ENCODE measurements at places on chromosomes 3 and 15. TPM values are rescaled to one million over a fixed set of nuclear protein-coding genes. Genes with fewer than 3 reads are reported as not detected.

Gene FGF7
- polyA plus RNA-seq: 27.3 TPM

DNA sequence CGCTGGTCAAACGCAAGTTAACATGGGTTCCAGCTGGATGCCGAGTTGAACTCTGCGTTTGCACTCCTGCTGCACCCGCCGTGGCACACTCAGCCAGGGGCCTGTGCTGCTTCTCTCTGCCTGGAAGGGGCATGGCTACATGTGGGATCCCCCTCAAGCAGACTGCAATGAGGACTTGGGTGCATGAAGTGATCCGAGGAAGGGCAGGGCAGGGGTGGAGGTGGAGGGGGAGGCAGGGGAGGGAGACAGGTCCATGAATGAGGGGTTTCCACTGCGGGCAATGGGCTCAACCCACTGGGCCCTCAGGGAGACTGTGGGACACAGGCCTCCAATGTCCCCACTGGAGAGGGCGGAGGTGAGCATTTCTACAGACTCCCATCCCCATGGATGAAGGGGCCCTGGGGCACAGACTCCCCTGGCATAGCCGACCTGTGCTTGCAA, 141.6 kb upstream of the MEF2A start:
- no peak for DNase-seq

DNA sequence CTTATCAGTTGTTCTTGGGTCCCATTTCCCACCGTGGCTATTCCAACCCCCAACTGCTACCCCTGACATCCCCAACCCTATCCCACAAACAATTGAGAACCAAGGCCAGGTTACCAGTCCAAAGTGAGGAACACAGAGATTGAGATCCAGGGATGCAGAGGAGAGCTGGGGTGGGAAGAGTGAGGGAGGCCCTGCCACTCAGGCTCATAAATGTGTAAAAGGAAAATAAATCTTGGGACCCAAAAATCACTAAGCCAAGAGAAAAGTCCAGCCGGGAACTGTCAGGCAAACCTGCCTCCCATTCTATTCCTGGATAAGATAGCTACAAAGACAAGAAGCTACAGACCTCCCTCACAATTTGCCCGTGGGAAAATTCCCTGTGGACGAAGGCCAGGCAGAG, 101.1 kb upstream of the DLG1 start:
- no peak for DNase-seq

GRCh38 chr3:146827836-146828235, 222.7 kb upstream of the PLSCR5 start:
- no peak for DNase-seq

DNA sequence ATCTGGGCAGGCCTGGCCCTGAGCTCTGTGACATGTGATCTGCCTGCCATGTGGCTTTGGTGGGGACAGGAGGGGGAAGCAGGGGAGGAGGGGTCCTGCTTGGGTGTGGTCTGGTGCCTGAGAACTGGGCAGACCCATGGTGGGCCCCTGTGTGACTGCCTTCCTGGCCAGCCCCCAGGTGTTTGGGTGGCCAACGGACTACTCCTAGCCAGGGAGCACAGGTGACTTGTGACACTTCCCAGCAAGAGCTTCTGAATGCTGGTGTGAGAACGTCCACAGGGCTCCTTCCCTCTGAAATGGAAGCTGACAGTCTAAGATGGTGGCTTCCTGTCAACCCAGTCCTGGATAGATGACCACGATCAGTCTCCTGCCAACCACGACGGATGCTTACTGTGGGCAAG, 136.1 kb upstream of the MEF2A start:
- no peak for DNase-seq

GRCh38 chr3:157388976-157389375, 47.7 kb upstream of the PTX3 start:
- DNase-seq: peak; percentile 76

DNA sequence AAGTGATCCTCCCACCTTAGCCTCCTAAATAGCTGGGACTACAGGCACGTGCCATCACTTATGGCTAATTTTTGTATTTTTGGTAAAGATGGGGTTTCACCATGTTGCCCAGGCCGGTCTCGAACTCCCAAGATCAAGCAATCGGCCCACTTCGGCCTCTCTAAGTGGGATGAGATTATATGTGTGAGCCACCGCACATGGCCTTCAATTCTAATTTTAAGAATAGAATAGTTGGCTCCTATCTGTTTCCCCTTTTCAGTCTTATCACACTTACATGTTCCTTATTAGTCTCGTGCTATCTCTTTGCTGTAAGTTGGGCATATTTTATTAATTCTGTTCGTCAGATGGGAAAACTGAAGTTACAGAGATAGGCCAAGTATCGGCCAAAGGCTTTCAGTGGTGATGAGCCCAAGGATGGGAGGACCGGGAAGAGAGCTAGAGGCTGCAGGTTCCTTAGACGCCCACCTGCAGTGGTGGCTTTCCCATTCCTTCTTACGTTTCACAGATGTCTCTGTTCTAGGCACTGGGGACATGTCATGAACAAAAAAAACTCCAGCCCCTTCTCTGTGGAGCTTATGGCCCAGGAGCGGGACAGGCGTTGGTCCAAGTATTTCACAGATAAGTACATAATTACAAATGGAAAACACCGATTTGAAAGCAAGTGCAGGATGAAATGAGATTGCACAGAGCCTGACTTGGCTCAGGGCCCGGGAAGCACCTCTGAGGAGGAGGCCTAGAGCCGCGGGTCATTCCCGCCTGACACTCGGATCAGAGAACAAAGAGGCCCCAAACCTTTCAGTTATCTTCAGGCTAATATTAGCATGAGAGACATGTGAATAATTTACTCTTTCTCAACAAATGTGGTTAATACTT, 91.1 kb upstream of the KLF13 start:
- no peak for DNase-seq
